ENCODE measurements at places on chromosomes 7 and 10.

- no peak for DNase-seq
Measured at GRCh38 chr10:33860552-33860951, 526.1 kb upstream of the NRP1 start.

DNA sequence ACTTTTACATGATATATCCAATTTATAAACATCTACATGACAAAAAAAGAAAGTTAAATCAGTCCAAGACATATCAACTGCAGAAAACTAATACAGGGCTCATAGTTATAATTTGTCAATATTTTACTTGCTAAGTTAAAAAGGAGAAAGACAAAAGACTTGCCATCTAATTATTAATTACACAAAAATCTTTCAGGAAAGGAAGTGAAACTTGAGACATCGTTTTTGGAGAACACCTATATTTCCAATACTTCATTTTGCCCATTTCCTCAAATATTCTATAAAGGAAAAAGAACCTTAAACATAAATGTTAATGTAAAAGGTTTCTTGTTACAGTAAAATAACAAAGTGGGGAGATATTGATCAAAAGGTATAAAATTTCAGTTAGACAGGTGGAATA is 148.7 kb downstream of the CACNA2D1 start:
- DNase-seq: no peak

DNA sequence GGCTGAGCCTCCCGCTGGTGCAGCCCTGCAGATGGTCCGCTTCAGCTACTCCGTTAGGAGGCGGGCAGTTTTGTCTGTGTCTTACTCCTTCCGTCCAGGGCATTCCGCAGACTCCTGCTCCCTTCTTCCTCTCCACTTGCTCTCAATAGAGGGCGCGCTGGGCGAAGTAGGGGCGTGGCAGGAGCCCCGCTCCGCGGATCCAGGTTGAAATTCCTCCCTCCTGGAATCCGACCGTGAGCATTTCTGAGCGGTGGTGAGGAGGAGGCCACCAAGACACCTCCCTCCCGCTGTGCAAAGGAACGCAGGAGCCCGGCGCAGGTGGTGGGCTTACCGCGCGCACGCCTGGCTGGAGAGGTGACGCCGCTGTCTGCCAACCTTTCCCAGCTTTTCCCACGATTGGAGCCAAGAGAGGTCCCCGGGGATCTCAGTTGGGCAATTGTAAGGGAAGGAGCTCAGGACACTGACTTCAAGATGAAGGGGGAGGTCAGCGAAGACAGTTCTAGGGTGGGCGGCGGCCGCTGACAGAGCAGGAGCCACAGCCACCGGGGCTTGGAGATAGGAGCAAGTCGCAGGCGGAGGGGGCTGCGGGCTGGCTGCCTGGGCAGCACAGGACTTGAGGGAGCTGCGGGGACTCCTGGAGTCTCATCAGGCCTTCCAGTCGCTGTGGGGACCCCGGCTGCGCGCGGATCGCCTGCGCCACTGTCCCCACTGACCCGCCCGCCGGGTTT is 1011.3 kb downstream of the XPNPEP1 start:
- no peak for DNase-seq

- DNase-seq: no peak
Measured at GRCh38 chr7:28641752-28642545, 229.6 kb downstream of the CREB5 start.

GRCh38 chr7:50618281-50618680 is 53.1 kb upstream of the DDC start:
- DNase-seq: no peak

GRCh38 chr7:22480523-22481075 is 19.4 kb downstream of the STEAP1B start:
- DNase-seq: no peak

GRCh38 chr10:2953495-2953894 is 113.9 kb upstream of the PFKP start:
- no peak for DNase-seq

DNA sequence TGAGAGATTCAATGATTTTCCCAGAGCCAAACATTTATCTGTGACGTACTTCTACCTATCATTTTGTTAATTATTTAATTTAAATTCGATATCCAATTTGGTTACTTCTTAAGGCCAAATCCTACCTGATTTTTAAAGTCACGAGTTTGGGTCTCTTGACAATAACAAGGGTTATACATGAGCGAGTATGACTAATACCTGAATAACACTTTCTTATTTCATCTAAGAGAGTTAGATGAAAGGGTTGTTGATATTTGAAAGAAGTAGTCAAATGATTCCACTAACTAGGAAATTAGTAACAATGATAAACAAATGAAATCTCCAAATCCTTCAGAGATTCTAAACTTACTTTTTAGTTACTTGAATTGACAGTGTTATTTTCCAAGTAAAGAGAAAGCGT is 1086.9 kb downstream of the XPNPEP1 start:
- no peak for DNase-seq

- no peak for DNase-seq
Measured at GRCh38 chr10:72276421-72277339, 3.0 kb downstream of the DDIT4 start.

- no peak for DNase-seq
Measured at GRCh38 chr10:114650266-114650665, 7.8 kb downstream of the ABLIM1 start.

GRCh38 chr10:125721035-125721434 is 1.5 kb downstream of the EDRF1 start:
- DNase-seq: no peak

Measured in activated CD8-positive, alpha-beta memory T cell treated with anti-CD3 and anti-CD28 coated beads for 1 hour (primary cell).